ELF-1 (cell line): ENCODE measurements at places on chromosomes 7 and 10.

GRCh38 chr10:132100091-132100481, 34.3 kb downstream of the JAKMIP3 start:
- no peak for DNase-seq

DNA sequence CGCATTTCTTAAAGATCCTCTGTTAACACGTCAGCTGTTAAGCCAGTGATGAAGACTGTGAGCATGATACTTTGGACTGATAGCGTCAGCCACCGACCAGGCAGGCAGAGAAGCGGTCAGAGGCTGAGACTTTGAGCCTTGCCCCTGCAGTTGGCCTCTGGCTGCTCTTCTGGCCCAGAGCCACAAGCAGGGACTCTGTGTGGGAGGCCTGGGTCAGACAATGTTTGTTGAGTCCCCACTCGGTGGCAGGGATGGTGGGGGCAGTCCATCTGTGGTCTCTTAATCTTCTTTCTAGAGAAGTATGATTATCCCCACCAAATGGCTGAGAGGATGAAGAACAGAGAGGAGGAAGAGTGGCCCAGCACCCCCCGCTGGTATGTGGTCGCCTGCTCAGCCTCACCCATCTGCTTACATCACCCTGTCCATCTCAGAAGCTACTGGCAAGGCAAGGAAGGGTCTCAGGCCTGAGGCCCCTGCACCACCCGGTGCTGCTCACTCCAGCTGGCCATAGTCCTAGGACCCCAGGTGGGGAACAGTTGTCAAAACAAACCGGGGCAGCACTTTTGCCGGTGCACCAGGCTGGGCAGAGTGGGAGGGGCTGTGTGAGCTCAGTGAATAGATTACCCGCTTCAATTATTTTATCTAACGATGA, 202.9 kb downstream of the GRID1 start:
- DNase-seq = no peak

GRCh38 chr10:110495731-110496552, 1.8 kb upstream of the DUSP5 start:
- DNase-seq = peak; percentile 64

DNA sequence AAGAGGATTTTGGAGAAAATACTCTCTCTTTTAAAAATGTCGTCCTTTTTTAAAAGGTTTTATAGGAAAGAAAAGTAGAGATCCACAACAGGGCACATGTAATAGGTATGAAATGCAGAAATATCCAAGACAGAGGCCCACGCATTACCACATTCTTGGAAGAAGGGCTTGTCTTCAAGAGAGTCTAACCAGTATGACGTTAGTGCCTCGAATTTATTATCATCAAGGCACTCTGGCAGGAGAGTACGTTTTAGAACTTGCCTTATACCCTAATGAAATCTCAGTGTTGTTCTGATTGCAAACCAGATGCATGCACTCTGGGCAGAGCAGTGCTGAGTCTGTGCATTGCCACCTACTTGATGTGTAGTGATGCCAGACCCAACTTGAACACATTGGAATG, 342.6 kb upstream of the NFE2L3 start:
- DNase-seq = no peak

DNA sequence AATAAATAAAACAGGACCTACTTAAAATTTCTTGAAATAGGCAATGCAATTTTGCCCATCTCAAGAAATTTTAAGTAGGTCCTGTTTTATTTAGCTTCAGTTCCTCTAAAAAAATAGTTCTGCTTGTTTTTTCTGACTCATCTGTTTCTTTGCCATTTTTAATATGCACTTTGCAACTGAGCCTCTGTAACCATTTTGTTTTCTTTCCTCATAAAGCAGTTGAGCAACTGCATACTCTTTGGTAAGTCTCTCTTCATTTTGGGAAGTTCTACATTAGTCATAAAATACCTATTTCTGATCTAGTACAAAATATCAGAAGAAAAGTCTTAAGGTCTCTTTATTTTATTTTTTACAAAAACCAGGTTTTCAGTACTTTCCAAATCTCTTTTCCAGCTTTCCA, 18.0 kb downstream of the TAS2R40 start:
- DNase-seq = no peak

GRCh38 chr7:16670021-16670420, 24.0 kb downstream of the BZW2 start:
- DNase-seq = no peak

GRCh38 chr10:44857363-44858016, 53.6 kb upstream of the TMEM72 start:
- DNase-seq = peak; percentile 92

DNA sequence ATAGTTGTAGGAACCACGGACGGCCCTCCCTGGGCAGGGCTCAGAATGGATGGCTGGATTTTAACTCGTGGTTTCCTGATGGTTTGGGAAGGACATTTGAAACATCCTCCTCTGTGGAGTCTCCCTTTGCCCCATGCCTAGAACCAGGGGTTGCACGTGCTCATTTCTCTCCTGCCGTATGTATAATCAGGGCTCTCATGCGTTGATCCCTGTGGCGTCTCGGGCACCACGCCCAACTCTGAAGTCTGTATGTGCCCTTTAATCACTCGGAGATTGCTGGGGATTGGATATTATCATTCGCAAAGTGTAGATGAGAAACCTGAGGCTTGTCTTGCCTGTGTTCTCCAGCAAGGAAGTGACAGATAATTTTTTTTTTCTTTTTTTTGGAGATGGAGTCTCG, 257.1 kb downstream of the CAMK1D start:
- no peak for DNase-seq

DNA sequence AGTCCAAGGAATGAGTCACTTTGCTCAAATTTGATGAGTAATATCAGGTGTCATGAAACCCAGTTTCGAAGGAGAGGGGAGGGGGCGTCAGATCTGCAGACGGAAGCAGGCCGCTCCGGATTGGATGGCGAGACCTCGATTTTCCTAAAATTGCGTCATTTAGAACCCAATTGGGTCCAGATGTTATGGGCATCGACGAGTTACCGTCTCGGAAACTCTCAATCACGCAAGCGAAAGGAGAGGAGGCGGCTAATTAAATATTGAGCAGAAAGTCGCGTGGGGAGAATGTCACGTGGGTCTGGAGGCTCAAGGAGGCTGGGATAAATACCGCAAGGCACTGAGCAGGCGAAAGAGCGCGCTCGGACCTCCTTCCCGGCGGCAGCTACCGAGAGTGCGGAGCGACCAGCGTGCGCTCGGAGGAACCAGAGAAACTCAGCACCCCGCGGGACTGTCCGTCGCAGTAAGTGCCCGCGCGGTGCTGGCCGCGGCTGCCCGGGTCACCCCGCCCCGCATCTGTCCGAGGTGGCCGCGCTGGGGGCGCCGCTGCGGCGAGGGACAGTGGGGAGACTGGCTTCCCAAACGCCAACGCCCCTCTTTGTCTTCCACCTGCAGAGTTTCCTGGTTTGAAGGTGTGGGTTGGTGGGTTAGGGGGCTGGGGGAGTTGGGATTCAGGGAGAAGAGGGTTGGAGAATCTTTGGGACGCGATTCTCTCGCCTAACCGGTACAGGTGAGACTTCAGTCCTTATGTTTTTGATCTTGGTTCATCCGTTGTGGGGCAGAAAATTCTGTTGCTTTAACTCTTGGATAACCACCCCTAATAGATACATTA, at the start of gene TAC1:
TAC1 (plus strand) TSS at position 351 of the 829 bp plus-strand sequence. CDS start 527 bp downstream, outside the sequence.
- DNase-seq = peak; percentile 42

GRCh38 chr7:129423700-129424410, 10.4 kb upstream of the STRIP2 start:
- DNase-seq = no peak

DNA sequence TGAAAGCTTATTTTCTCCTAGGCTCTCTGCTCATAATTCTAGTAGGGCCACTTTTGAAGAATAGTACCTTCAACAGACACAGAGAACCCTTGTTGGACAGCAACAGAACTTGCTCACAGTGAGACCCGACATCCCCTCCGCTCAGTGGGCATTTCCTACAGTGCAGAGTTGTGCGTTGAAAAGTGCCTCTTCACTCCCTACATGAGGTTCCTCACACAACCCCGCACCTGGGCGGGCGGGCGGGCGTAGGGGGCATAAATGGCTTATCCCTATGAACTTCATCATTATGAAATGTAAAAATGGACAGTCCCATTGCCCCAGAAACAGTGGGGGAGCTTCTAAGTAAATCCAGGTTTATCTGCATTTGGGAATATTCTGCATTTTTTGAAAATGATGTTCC, 174.9 kb downstream of the MGMT start:
- DNase-seq = no peak

DNA sequence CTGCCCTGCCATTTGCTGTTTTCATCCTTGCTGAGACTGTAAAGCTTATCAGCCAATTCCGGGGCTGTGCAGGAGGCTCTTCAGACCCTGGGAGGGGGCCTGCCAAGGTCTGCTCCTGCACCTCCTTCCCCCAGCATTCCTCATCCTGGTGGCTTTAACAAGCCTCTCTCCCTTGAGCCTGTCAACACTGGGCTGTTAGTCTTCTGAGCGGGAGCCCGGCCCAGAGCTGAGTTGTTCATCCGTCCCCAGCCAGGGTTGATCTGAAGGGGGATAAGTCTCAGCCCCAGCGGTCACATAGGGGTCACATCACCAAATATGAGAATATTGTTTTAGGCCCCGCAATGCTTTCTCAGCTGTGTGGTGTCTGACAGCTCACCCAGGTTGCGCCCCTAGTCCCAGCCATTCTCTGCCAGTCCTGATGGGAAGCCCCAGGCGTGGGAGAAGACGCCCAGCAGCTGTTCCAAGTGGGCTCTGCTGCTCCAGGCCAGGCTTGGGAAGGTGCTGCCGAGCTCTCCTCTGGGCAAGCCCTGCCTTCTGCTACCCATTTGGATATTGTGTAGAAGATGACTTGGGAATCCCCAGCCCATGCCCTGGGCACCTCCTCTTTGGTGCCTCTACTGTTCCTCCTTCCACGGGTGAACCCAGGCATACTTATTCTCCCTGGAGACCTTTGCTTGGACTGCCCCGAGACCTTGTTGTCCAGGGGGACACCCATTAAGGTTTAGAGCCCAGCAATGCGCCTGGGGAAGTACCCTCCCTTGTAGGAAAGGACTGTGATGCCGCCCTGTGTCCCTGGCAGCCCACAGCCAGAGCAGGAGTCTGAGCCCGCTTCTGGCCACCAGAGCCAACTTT, 23.5 kb upstream of the TRIM8 start:
- no peak for DNase-seq

DNA sequence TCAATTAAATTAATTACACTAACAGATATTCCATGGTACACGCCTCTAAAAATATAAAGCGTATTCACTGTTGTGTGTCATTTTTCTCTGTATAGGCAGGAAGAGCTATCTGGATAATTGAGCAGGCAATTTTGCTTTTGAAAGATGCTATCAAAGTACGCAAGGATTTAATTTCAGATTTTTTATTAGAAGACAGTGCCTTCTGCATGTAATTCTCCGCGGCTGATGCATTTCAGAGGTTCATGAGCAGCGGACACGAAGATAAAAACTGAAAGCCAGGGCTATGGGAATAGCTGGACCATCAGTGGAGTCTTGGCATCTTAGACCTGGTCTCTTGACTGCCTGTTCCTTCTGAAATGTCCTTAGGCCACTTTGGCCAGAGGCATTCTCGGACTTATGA, 35.7 kb upstream of the SDK1 start:
- DNase-seq = no peak
